ENCODE measurements at places on chromosomes 7 and 10.
A peak's percentile ranks its signal among the peaks of the same experiment; 100 is the strongest.

DNA sequence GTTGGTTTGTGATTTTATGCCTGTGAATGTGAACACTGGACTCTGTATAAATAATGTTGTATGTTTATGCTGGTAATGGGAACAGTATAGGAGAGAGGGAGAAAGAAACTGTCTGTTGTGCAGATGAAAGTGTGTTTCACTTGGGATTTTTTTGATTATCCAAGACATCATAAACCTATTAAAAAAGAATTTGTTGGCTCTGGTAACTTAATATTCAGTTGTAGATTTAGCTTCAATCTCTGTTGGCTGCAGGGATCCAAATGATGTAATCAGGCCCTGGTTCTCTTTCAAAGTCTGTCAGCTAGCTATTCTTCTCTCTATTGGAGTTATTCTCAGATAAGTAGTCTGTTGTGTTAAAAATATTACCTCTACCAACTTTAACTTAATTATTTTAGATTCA lies 168.8 kb upstream of the RHOBTB1 start:
- DNase-seq = no peak

GRCh38 chr10:24467136-24467535 lies 256.6 kb downstream of the ARHGAP21 start:
- DNase-seq = no peak

DNA sequence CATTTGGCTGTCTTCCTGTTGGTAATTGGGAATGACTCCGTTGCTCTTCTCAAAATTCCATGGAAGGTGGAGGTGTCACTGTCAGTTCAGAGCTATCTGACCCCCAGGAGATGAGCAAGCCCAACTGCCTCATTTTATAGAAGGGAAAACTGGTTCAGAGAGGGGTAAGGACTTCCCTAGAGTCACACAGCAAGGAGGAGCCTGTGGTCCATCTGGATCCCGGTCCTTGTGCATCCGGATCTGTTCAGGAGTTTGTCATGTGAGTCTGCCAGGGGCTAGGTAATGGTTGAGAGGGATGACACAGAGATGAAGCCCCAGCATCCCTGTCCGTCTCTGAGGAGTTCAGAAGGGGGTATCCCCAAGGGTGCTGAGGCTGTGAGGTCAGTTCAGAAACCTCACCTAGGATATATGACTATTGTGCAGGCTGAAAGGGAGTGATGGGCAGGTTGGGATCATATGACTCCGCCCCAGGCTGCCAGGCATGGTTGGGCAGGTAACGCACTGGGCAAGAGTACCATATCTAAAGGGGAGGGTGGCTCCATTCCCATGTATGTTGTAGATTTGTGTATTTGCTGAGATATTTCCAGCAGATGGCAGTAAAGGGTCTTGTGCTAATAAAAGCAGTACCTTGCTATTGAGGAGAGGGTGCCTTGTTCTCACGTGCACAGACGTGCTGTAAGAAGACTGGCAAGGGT lies 16.0 kb upstream of the SLC29A3 start:
- no peak for DNase-seq

GRCh38 chr7:128796327-128796726 lies 4.6 kb downstream of the CCDC136 start:
- no peak for DNase-seq

GRCh38 chr10:104548090-104548489 lies 93.0 kb upstream of the SORCS3 start:
- no peak for DNase-seq

GRCh38 chr10:3829156-3830050 lies 44.4 kb upstream of the KLF6 start:
- DNase-seq = no peak

GRCh38 chr7:1040790-1041189 lies 3.6 kb upstream of the GPR146 start:
- peak; percentile 34 for DNase-seq

- no peak for DNase-seq
Measured at GRCh38 chr7:74283858-74284447, 5.3 kb upstream of the CLIP2 start.
